ENCODE measurements at places on chromosomes 3 and 15.
A peak's percentile ranks its signal among the peaks of the same experiment; 100 is the strongest.

DNA sequence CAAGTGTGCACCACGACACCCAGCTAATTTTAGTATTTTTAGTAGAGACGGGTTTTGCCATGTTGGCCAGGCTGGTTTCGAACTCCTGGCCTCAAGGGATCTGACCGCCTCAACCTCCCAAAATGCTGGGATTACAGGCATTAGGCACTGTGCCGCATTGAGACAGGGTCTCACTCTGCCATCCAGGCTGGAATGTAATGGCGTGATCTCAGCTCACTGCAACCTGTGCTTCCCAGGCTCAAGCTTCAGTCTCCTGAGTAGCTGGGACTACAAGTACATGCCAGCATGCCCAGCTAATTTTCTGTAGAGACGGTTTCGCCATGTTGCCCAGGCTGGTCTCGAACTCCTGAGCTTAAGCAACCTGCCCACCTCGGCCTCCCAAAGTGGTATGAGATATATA is 51.6 kb downstream of the ACAD9 start:
- no peak for DNase-seq

DNA sequence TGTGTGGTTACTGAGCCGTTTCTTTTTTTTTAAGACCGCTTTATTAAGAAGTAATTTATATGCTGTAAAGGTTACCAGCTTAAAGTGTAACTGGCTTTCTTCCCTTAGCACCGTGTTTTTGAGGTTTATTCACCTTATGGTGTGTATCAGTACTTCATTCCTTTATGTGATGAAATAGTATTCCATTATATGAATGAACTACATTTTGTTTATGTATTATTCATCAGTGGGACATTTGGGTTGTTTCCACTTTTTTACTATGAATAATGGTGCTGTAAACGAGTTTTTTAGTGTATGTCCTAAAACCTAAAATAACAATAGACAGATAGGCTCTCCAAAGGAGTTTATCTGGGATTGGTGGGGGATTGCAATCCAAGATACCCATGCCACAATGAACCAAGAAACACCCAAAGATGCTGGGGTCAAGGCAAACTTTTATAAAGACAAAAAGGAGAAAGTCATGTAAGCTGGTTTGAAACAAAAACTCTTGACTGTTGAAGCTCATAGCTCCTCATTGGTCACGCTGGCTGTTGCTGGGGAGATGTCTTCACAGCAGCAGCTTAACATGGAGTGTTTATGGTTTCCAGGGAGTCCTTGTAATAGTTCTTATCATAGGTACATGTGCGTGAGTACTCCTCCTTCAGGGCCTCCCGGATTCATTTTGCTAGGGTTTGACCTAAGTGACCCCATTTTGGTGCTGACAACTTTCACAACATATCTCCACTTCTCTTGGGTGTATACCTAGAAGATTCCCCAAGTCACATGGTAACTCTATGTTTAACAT is 16.0 kb downstream of the TM2D3 start:
- DNase-seq = peak; percentile 16

GRCh38 chr15:77481670-77482069 is 61.0 kb downstream of the HMG20A start:
- DNase-seq = no peak

GRCh38 chr3:175902226-175902625 is 1043.1 kb downstream of the NAALADL2 start:
- DNase-seq = no peak

DNA sequence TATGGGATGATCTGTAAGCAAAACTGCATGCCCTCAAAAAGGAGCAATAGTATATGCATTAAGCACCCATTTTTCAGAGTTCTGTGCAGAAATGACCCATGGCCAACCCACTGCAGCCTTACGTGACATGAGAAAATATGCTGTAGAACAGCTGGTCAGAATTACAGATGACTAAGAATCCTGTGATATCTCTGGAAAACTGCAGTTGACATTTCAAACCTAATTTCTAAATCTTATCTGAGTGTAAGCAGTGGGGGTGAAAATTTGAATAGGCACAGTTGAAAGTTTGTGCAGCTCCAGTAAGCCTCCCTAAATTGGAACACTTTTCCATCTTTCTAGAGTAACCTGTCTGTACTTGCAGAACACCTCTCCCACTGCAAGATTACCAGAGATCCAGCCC is 28.7 kb upstream of the COL6A6 start:
- no peak for DNase-seq

GRCh38 chr3:83002869-83003445 is 1241.5 kb upstream of the GBE1 start:
- DNase-seq = no peak

- no peak for DNase-seq
These were observed 642.3 kb downstream of the ROBO2 start for GRCh38 chr3:77682162-77682561.

- DNase-seq = no peak
These were observed 189.6 kb upstream of the THBS1 start for GRCh38 chr15:39391230-39391629.

- DNase-seq = peak; percentile 92
These were observed at the start of the genes LRRC34 and LRRIQ4 for GRCh38 chr3:169812332-169813235. TSS of gene LRRC34 (minus strand) at chr3:169812904. CDS start at chr3:169812548, 356 bp downstream. TSS of gene LRRIQ4 (plus strand) at chr3:169812870. CDS start at chr3:169821922, 9,052 bp downstream.

- DNase-seq = no peak
These were observed 80.7 kb downstream of the ADAMTS9 start for GRCh38 chr3:64607032-64607551.

DNA sequence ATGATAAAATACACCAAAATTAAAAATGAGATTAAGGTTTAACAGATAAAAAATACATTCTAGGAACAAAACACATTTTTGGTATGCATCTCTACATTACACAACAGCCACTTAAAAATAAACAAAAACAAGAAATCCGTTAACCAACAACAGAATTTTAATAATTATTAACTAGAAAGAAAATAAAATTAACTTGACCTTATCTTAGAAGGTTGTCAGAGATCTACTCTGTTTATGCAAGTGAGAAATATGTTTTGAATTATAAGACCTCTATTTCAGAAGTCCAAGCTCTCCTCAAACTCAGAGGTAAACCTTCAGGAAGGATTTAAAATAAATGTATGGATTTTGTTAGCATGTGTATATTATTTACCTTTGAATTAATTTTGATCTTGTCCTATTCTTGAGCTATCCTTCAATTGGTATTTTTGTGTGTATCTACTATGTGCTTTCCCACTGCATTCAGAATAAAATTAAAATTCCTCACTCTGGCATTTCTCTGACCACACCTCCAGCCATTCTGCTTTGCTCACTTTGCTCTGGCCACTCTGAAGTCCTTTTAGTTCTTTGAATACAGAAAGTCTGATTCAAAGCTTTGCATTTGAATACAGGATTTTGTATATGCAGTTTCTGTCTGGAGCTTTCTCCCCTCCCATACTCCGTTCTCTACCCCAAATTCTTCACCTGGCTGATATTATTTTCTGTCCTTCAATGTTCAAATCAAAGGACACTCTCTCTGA is 352.0 kb downstream of the ZBTB20 start:
- DNase-seq = no peak

- no peak for DNase-seq
These were observed 17.7 kb upstream of the PRR23E start for GRCh38 chr3:127175272-127175671.

DNA sequence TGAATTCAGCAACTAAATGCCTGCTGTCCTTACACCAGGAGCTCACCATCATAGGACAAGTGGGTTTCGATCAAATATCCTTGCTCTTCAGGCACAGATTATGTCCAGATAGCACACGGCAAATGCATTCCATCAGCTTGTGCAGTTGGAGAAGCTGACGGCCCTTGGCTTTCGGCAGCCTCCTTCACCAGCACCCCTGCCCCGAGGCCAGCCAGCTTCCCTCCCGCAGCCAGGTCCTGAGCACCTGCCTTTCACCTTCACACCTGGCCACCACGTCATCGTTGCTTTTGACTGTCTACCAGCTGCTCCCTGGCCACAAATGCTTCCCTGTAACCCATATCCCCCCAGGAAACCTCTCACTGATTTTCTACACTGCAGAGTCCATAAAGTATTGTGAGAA is 355.5 kb downstream of the OCA2 start:
- no peak for DNase-seq

DNA sequence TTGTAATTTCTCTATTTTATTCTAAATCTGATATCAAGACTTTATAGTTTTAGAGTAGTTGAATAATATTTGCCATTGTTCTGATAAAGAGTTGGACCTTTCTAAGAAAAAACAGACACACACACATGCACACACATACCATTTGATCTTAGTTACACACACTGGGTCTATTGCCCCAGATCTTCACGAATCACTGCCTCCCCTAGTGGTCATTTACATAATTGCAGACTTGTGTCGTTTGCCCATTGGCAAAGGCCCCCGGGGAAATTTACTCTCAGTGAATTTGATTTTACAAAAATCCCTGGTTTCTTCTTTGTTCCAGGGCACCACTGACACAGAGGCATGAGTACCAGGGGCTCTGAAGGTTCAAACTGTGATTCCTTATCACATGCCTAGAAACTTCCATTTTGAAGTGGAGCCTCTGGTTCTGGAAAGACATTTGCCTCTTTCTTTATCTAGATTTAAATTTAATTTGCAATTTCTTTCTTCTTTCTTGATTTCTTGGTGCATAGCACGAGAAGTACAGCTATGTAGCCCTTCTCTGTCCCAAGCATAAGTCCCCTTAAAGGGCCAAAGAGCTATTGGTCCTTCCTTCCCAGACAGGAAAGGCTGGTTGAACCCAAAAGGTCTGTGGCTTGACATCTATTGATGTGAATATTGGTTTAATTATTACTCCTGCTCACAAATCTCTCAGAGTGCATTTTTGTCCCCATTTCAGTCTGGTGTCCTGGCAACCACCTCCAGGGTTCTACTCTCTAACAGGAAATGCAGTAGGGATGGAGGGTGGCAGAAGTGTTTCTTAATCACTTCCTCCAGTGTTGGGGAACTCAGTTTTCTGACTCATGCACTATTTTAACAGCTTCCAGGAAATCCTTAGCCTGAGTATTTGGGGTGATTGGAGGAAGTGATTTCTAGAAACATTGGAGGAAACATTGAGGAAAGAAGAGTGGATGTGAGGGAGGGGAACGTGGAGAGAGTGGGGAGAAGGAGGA is 32.4 kb upstream of the SLC6A11 start:
- DNase-seq = peak; percentile 47

DNA sequence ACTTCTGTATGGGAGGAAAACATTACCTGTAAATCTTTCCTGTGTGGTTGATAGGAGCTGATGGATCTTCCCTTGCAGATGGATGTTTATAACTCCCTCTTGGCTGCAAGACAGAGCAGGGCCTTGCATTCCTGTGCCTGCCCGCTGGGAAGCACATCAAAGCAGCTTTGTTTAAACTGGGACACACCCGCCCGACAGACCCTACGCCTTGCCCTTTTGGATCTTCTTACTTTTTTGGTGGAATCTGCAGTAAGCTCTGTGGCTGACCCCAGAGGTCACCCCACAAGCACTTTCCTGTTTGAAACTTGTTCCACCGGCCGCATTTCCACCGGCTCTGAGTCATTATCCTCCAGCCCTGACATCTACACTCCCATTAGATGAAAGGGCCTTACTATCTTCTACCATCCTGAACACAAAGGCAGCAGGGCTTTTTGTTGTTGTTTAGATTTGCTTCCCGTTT is 244.1 kb upstream of the STT3B start:
- DNase-seq = peak; percentile 75

DNA sequence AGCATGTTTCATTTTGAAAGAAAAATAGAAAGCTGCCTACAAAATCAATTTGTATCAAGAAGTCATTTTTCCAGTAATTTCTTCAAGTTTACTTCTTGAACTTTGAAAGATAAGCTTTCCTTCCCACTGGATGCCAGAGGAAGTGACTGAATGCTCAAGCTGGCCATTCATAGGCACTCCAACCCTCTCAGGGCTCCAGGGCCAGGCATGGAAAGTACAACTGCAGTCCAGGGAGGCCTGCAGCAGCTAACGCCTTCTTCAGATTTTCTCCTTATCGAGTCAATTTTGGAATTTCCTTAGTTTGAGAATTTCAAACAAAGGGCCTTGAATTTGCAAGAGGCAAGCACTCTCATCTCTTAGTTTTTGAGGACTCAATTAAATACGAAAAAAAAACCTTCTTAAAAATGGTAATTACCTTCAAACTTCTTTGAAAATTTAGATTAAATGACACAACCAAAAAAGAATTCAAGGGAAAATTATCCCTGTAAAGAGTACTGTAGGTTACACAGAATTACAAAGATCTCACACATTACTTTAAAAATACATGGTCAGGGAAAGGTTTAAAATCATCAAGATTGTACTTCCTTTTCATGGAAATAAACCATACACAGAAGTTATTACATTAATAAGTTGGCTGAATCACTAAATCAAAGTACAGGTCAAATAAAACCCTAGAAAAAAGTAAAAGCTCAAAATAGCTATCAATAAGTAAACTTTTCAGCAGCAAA is 2.5 kb downstream of the UBP1 start:
- DNase-seq = peak; percentile 73

DNA sequence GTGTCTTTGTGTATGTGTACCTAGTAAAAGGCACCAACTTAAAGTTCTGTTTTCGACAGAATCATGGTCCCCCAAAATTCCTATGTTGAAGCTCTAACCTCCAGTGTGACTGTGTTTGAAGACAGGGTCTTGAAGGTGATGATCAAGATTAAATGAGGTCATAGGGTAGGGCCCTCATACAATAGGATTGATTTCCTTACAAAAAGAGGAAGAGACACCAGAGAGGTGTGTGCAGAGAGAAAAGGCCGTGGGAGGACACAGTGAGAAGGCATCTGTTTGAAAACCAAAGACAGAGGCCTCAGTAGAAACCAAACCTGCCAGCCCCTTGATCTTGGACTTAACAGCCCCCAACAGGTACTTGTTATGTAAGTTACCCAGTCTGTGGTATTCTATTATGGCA is 52.0 kb upstream of the CORO2B start:
- DNase-seq = no peak

- DNase-seq = no peak
These were observed 43.2 kb upstream of the TNFAIP8L3 start for GRCh38 chr15:51137880-51138430.

DNA sequence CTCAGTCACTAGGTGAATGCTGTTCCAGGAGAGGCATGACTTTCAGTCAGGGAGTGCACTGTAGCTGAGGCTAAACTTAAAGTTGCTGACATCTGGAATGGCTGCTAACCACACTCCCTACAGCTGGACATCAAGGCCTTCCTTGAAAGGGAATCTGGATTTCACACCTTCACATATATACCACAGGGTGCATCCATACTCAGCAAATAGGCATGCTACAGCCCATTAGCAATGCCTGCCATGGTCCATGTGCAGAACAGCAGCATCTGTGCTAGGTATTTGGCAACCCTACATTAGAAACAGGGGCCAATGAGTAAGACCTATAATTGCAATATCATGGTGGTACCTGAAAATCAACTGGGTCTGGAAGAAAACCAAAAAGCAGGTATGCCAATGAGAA is 74.8 kb downstream of the SNTN start:
- peak; percentile 5 for DNase-seq

- DNase-seq = peak; percentile 37
These were observed 24.3 kb downstream of the CD200R1L start for GRCh38 chr3:112822064-112823055.

GRCh38 chr15:98946301-98947255 is 61.0 kb downstream of the PGPEP1L start:
- DNase-seq = no peak

All from mesendoderm (in vitro differentiated cells).